ENCODE measurements at places on chromosomes 5 and 9.

- no peak for DNase-seq
Observed at GRCh38 chr9:135091545-135091944, 4.1 kb downstream of the OLFM1 start.

- peak; percentile 66 for DNase-seq
Observed at GRCh38 chr9:127589955-127590370, 22.1 kb upstream of the STXBP1 start.

- DNase-seq, result peak; percentile 87
Observed at GRCh38 chr5:177446200-177447065, at the start of gene PRR7. Gene PRR7 (plus strand): TSS chr5:177446814. CDS start chr5:177455068, 8,254 bp downstream.

DNA sequence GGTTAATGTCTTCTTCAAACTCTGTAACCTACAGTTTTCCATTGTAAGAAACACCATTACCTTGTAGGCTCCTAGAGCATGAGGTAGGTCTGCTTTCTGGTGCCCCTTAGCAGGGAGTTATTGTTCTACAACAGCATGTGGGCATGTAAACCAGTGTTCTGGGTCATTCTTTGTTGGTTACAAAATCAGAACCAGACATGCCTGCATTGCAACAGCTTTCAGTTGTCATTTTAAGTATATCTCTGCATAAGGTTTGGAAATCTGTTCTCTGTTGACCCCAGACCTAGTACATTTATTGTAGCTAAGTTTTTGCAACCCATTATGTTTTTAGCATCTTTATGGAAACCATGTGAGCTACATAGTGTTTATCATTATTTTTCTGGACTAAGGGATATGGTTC lies 10.9 kb downstream of the RGMB start:
- DNase-seq, result no peak

DNA sequence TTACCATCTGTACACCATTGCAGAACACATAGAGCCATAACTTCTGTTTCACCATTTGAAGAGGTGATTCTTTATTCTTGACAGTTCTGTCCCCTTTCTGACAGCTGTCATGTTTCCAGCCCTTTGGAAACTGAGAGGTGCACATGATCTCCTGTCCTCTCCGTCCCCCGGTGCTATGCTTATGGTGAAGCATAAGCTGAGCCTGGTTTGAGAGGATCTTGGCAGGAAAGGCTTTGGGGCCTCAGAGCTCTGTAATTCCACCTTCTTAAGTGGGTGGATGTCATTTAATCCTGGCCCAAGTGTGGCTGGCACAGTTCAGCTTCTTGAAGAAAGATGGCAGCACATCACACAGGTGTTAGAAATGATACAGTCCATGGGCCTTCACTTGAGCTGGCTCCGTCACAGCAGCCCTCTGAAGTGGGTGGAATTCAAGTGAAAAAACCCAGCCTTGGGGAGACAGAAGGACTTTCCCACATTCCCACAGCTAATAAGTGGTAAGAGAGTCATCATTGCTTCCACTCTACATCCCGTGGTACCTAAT lies 30.7 kb upstream of the GRPEL2 start:
- no peak for DNase-seq
